Activated CD4-positive, alpha-beta T cell treated with anti-CD3 and anti-CD28 coated beads for 1 hour (primary cell): ENCODE measurements at places on chromosomes 3 and 15.

- DNase-seq, result no peak
These were observed 78.3 kb downstream of the LRRK1 start for GRCh38 chr15:100997442-100997841.

DNA sequence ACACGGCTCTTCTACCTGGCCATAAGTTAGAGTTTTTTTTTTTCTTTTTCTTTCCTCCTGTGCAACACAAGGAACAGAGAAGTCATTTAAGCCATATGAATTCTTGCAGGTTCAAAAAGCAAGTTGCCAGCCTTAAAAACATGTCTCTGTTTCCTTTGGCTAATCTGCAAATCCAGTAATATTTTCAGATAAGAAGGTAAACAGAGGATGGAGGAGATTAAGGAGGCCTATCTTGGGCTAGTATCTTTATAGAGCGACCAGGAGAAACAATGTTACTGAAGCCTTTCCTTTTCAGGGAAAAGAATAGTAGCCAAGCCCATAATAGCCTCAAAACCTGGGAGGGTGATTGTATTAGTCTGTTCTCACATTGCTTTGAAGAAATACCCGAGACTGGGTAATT lies 20.9 kb upstream of the LMCD1 start:
- no peak for DNase-seq

DNA sequence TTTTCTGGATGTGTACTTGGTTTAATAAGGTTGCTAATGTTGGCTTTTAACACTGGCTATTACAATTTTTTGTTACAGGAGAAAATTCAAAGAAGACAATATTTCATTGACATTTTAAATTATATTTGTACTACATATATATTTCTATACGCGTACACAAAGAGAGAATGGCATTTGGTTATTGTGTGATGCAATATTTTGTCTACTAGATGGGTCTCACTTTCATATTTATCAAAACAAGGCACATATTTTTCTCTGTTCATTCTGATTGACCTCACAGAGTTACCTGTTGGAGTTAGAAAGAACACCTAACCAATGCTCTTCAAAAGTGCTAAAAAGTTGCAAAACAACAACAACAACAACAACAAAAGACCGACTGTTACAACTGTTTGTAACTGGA lies 50.2 kb upstream of the VGLL3 start:
- no peak for DNase-seq

DNA sequence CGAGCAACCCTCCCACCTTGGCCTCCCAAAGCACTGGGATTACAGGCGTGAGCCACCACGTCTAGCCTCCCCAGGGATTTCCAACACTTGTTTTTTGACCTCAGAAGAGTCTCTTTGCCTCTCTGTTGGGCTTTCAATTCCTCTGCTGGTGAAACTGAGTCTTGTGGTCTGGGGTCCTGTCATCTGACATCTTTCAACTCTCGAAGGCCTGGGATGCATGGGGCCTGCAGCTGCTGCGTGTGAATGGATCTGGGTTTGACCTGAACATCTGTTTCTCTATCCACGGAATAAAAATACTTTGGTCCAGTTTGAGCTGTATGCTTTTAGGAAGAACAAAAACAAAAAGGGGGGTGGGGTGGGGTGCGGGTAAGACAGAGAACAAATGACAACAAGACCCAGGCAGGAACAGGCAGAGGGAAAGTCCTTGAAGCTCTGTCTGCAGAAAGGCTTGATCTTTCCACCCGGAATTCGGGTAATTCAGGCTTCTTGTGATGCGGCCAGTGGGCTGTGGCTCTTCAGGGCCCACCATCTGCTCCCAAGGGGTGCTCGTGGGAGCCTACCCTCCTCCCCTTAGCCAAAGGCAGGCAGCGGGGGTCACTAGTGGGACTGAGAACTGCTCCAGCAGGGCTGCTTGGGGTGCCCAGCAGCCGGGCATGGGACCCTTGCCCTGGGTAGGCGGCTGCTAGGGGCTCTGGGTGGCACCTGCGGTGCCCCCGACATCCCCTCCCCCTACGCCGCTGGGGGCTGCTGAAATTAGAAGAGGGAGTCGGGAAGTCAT lies 71.5 kb downstream of the SLC12A8 start:
- no peak for DNase-seq
